Activated effector memory CD4-positive, alpha-beta T cell treated with Interleukin-2 at 50 U/mL for 16 hours (primary cell): ENCODE measurements at places on chromosomes 6 and 20.

GRCh38 chr20:507761-508332, 35.7 kb downstream of the CSNK2A1 start:
- DNase-seq, result no peak

DNA sequence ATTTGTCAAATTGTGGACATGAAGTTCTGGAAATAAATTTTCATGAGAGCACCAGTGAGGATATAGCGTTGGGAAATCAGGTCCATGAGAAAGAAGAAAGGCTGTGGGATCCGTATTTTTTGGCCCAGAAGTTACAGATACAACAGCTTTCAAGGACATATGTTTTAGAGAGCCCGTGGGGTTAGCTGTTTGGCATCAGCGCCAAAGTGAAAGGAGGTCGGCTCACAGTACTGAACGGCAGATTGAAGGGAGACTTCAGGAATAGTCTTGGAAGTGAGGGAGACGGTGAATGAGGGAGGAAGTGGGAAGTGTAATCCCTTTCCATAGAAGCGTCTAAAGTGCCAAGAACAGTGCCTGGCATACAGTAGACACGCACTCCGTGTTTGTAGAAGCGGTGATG, 31.8 kb downstream of the ZDHHC14 start:
- no peak for DNase-seq

GRCh38 chr6:159915397-159915796, 24.6 kb downstream of the MAS1 start:
- no peak for DNase-seq

- no peak for DNase-seq
Observed at GRCh38 chr6:110900028-110900598, 25.5 kb downstream of the AMD1 start.

DNA sequence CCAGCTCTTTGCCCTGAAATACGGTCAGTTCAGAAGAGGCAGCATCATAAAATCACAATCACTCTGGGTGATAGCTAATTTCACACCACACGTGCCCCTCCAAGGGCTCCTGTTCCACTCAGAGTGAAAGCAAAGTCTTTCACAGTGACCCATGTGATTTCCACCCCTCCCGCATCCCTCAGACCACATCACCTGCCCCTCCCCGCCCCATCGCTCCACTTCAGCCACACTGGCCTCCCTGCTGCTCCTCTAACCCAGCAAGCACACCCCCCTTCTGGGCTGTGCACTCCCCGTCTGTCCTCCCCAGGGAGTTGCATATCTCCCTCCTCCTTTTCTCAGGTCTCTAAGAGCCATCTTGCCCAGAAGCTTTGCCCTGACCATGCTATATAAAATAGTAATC, 74.5 kb downstream of the PSMG4 start:
- no peak for DNase-seq

- no peak for DNase-seq
Observed at GRCh38 chr6:16224409-16224808, 14.0 kb upstream of the GMPR start.

DNA sequence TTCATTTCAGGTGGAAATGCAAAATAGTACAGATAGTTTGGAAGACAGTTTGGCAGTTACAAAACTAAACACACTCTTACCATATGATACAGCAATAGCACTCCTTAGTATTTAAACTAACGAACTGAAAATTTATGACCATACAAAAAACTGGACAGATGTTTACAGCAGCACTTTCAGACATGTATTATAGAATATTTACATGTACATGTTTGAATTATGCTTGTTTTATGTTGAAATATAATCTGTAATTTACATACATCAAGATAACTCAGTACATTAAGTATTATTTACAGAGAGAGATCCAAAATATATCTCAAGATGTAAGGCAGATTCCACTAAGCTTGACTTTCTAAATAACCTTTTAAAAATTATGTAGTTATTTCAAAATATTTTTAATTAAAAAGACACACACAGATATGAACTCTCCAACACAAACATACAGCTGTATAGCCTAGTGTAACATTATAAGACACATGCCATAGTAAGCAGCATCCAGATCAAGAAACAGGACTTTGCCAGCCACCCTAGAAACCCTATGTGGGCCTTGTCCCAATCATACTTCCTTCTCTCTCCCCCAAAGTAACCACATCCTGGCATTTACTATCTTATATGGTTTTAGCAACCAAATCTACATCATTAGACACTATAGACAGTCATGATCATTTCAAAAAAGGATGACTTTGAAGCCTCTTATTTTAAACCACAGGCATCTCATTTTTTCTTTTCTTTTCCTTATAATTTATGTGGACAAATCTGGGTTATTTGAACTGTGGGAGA, 82.2 kb downstream of the MAN1A1 start:
- DNase-seq, result no peak

GRCh38 chr20:41577129-41578009, 40.8 kb downstream of the CHD6 start:
- DNase-seq, result no peak
